ENCODE measurements at places on chromosomes 7 and 10.

DNA sequence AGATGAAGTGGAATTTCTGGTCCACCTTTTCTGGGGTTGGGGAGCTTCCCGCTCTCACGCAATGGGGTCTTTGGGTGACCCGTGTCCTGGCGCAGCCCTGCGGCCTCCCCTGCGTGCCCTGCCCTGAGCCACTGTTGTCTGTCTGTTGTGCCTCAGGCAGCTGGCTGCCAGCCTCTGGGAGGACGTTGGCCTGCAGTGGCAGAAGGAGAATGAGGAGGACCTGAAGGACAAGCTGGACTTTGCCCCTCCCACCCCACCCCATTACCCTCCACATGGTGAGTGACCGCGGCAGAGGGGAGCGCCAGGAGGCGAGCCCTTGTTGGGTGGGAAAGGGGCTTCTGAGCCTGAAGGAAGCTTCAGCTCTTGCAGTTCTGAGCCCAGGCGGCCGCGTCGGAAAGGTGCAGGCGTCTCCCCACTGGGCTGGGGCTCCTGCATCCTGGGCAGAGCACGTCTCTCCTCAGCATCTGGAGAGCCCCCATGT lies 14.2 kb upstream of the PRKAR1B start:
- DNase-seq = no peak

DNA sequence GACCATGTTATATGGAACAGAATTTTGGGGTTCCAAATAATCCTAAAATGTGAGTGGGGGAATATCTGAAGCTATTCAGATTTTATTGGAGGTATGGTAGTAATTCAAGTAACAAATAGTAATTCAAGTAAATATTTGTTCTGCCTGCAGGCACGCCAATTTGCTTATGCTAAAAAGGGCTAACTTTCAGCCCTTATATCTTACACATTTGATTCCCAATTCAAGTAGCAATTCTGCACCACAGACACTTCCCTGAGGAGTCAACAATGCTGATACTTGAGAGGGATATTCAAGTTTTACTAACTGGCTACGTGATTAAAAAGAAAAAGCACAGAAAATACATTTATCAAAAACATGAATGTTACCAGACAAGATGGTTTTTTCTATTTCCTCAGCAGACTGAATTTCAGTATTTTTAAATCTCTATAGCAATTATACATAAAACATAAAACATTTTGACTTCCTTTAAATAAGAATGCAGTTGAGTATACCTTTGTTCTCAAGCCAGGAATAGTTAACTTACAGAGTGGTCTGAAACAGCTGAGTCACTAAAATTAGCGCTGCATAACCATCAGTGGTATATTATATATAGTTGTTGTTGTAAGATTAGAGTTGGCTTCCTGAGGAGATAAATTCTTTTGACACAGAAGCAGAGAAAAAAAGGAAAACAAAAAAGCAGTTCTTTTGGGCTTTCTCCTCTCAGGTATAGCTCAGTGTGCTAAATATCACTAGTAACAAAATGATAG lies 33.9 kb downstream of the MTPN start:
- no peak for DNase-seq

DNA sequence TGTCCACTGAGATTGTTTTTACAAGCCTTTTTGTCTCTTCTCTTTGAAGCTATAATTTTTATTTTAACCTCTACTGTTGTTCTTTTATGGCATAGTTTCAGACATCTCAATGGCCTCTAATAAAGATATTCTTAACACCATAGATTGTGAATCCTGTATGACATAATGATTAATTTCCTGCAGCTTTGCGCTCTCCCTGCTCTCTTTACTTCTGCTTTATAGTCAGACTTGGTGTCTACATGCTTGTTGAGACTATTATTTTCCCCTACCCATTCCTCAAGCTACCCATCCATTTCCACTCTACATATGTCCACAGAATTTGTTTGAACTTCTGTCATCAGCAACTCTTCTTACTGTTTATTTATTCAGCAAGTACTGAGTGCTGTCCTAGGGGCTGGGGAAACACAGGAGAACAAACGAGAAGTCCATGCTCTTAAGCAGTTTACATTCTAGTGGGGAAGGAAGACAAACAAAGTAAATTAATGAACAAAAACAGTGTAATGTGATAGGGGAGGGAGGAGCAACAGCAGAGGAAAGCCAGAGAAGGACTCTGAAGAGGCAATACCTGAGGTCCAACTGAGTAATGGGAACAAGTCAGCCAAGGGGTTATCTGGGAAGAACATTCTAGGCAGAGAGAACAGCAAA lies 110.1 kb downstream of the CDK14 start:
- no peak for DNase-seq

GRCh38 chr7:12377406-12377805 lies 26.3 kb downstream of the VWDE start:
- no peak for DNase-seq

Data from HCEC 1CT (cell line).